Stimulated activated CD4-positive, alpha-beta T cell treated with anti-CD3 and anti-CD28 coated beads, Interleukin-2, amount 100 ng/mL, for 24 hours (primary cell): ENCODE measurements at places on chromosomes 1 and 21.

DNA sequence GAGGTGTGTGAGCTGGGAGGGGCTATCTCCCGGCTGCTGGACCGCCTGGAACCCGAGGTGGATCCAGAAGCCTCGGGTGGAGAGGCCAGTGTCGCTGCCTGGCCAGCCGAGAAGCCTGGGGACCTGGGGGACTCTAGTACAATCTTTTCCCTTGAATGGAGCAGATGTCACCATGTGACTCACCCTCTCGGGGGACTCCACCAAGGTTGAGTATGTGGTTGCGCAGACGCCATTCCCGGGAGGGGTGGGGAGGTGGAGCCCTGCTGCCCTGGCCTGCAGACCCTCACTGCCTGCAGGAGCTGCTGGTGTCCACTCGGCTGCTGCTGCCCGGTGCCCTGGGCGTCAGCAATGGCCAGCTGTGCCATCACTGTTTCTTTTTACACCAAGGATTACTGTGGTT is 40.3 kb downstream of the TP73 start:
- no peak for DNase-seq

DNA sequence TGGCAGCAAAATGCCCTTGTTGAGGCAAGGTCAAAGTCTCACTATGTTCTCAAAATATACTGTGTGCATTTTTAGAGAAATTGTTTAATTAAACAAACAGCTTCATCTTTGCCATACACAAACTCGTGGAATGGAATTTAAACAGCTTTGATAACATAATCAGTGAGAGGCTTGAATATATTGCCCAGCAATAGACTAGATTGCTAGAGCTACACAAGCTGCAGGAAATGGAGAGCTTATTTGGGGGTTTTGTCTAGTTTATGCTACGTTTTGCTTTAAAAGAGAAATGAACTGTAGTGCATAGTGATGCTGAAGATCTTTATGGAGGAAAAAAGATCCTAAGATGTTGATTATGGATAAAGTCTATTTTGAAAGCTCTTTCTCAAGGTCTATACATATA is 166.8 kb upstream of the HMCN1 start:
- DNase-seq: no peak

GRCh38 chr21:37869661-37870060 is 46.6 kb downstream of the KCNJ6 start:
- DNase-seq: no peak

GRCh38 chr1:47003896-47004403 is 19.5 kb upstream of the CYP4X1 start:
- no peak for DNase-seq

GRCh38 chr1:169928438-169929209 is 34.9 kb upstream of the SCYL3 start:
- no peak for DNase-seq

DNA sequence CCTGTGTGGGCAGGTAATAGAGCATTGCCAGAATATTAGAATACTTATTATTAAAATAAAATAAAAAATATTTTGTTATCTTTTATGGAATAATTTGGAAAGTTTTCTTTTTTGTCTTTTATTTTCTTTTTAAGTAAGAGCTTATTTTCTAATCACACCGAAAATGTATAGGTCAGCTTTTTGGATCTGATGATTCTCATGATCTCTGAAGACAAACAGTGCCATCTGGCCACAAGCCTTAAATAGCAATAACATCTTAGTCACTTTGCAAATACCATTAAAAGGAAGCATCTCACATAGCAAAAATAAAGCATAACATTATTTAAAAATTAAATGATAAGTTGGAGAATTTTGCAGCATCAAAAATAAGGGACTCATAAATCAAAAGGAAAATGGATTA is 213.8 kb downstream of the PLA2G4A start:
- no peak for DNase-seq

DNA sequence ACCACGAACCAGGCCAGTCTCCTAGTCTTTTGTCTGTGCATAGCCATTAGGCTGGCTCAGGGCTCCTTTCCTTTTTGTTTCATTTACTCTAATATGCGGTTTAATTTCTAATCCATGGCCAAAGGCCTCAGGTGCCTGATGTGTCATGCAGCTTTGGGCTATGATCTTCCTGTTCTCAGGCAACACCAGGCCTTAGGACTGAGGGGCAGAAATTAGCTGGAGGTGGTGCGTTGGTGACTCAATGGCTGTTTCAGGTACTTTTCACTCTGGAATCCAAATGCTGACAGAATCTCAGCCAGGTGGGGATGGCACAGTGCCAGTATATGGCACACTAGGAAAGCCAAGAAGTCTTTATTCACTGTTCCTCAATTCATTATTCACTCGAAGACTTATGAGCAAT is 105.3 kb downstream of the CACNA1E start:
- DNase-seq: no peak

GRCh38 chr1:17098446-17099317 is 20.6 kb downstream of the PADI2 start:
- DNase-seq: no peak

DNA sequence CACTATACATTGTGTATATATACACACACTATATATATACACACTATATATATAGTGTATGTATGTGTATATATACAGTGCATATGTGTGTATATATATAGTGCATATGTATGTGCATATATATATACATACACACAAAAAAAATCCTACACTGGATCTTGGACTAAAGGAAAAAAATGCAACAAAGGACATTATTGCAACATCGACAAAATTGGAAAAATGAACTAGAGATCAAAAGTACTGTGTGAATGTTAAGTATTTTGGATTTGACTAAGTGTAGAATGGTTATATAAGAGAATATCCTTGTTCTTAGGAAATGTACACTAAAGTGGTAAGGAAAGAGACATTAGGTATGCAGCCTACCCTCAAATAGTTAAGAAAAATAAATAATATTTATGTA is 36.5 kb downstream of the SMYD3 start:
- no peak for DNase-seq

- peak; percentile 64 for DNase-seq
These were observed 575 bp downstream of the RRAGC start for GRCh38 chr1:38858833-38859560.

DNA sequence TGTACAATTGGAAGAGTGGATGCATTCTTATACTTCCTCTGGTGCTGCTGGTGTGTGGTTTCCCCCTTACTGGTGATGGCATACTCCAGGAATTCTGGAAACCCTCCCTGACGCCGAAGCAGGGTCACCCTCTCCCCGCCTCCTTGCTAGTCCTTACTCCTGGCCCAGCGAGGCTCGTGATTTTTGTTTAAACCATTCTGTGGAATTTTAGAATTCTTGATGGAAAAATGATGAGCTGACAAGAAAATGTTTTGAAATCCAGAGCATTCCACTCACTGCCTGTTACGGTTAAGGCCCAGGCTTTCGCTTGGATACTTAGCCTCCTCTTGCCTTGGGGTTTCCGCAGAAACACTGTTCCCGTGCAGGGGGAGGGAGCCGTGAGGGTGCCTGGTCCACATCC is 41.1 kb downstream of the IL6R start:
- DNase-seq: no peak

- DNase-seq: peak; percentile 65
These were observed 841 bp downstream of the ADSS2 start for GRCh38 chr1:244450597-244451538.

DNA sequence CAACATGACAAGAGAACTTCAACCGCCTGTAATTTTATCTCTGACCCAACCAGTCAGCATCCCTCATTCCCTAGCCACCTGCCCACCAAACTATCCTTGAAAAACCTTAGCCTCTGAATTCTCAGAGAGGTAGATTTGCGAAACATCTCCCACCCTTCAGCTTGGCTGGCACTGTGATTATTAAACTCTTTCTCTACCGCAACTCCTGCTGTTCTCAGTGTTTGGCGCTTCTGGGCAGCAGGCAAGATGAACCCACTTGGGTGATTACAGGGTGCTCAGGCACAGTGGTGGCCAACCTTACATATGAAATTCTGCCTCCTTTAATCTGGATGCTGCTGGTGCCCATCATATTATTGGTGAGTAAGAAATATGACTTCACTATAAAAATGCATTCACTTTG is 22.1 kb downstream of the CCDC190 start:
- no peak for DNase-seq

DNA sequence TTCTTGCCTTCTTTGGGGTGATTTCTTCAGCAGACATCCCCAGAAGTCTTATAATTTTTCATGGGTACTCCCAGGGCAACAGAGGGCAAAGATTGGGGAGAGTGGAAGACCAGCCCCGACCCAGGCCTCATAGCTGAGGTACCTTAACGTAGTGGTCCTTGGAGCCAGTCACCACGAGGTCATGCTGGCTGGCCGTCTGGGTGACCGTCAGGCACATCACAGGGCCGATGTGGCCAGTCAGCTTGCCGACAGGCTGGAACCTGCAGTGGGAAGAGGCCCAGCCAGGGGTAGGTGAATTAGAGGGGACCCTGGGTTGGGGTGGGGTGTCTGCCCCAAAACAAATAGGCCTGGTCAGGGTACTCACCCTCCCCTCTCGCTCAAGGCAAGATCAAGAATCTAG is 46.9 kb downstream of the KIF21B start:
- DNase-seq: no peak

GRCh38 chr1:204763773-204764427 is 78.4 kb upstream of the LRRN2 start:
- DNase-seq: peak; percentile 80

DNA sequence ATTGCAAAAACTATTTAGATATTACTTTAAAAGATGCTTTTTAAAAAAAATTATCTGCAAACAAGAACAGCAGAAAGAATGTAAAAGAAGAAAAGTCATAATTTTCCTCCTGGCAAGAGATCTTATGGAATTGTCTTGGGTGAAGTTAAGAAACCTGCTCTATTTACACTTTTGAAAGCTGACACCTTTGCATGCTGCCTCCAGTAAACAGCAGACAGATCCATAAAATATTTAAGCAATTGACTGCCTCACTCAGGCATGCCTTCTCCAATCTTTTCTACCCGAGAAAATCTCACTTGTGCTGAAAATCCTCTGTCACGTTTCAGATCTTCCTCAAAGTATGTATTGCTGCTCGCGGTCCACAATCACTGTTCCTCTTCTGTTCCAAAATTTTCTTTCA is 107.9 kb upstream of the ZP4 start:
- no peak for DNase-seq

DNA sequence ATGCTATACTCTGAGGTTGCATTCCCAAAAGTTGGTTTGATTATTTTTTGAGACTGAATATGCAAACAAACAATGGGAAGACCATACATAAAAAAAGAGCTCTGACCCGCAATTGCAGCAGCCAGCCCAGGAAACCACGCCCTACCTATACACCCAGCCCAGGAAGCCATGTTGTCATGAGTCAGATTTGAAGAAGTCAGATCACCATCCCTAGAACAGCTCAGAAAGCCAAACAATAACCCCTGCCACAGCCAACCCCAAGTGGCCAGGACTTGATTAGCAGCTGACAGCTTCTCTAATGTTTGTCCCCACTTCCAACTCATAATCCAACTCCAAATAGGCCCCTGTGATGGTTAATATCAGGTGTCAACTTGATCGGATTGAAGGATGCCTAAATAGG is 621.9 kb downstream of the NPHP4 start:
- no peak for DNase-seq

DNA sequence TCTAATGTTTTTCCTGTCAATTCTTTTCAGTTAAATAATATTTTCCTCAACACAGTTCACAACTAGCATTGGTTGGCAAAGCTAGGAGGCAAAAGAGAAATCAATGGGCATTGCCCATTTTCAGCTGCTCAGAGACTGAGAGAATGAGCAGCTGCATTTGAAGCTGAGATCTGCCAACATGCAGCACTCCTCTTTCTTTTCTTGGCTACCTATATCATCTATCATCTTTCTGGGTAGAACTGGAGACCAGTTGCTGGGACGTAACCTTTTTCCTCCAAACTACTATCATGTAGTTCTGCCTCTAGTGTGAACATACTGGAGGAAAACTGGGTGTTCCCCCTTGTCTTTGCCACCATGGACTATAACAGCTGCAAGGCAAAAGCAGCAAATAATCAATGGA is 22.9 kb downstream of the CHODL start:
- no peak for DNase-seq

- DNase-seq: no peak
These were observed 601 bp downstream of the CEPT1 start for GRCh38 chr1:111140680-111140967.

GRCh38 chr1:176193663-176194062 is 13.4 kb downstream of the COP1 start:
- DNase-seq: no peak

GRCh38 chr1:87980494-87980893 is 651.8 kb downstream of the LMO4 start:
- no peak for DNase-seq

DNA sequence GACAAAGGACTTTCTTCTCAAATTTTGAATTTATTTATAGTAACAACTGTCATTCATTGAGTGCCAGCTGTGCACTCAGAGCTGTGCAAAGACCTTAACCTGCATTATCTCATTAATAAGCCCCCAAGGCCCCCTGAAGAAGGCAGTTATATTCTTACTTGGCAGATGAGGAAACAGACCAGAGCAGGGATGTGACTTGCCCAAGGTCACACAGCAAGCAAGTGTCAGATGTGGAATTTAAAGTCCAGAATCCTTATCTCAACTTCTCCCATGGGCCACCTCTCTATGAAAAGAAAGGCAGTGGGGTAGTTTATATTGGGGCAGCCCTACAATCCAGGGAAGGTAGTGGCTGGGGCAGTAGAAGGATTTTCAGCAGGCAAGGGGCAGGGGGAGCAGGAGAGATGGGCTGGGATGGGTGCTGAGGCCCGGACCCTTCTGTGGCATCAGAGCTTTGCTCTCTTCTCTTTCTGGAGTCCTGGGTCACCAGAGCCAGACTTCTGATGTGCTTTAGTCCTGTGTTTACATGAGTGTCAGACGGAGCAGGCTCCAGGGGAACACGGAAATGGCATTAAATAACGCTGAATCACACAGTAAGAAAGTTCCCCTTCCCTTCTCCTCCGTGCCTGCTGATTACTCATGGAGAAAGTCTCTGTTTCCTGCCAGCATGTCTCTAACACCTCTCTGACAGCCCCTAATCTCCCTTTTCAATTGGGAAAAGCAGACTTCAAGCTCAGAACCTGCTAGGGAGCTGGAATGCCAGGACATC is 39.5 kb downstream of the EPHB2 start:
- no peak for DNase-seq

DNA sequence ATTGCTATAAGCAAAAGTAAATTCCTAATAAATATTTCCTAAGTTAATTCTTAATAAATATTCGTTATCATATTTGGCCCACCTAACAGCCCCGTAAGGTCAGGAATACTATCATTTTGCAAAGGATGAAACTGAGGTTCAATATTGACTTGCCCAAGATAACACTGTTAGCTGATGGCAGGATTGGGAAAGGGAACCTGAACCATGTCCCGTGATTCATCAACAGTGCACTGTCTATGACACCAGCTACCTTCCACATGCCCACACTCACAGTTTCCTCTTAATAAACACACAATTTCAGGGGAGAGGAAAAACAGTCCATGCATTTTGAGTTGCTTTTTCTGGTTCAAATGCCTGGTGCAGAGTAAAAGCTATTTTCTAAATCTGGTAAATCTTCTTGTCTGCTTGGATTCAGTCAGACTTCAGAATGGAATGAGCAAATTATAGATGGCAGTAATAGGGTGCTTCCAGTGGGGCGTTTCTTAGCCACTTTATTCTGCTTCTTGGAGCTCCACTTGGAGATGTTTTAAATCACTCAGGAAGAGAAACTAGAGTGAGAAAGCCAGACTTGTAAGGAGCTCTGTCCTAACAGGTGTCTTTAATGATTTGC is 354.6 kb downstream of the PDE4B start:
- no peak for DNase-seq

- no peak for DNase-seq
These were observed 865 bp downstream of the PIGC start for GRCh38 chr1:172442843-172443565.

GRCh38 chr1:180155182-180155682 is 563 bp downstream of the QSOX1 start:
- no peak for DNase-seq
